ENCODE measurements at places on chromosomes 12 and 14.

DNA sequence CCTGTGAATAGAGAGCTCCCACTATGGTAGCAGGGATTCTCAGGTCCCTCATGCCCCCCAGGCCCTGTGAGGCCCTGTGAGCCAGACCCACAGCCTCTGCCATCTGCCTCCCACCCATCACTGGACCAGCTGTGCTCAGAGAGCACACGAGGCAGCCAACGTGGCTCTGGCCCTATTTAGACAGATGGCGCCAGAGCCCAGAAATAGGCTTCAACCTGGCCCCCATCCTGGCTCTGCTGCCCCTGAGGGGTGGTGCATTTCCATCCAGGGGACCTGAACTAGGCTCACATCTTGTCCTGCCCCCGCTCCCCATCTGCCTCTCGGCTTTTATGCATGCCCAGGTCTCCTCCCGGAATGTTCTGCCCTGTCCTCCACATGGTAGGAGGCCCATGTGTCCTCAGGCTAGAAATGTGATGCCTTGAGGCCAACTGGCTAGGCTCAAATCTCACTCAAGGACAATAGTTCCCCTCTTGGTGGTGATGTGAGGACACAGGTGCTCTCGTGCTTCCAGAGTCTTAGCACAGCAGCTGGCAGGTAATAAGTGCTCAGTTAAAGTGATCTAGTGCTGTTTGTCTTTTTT is 18.9 kb downstream of the TMEM63C start:
- DNase-seq = no peak

DNA sequence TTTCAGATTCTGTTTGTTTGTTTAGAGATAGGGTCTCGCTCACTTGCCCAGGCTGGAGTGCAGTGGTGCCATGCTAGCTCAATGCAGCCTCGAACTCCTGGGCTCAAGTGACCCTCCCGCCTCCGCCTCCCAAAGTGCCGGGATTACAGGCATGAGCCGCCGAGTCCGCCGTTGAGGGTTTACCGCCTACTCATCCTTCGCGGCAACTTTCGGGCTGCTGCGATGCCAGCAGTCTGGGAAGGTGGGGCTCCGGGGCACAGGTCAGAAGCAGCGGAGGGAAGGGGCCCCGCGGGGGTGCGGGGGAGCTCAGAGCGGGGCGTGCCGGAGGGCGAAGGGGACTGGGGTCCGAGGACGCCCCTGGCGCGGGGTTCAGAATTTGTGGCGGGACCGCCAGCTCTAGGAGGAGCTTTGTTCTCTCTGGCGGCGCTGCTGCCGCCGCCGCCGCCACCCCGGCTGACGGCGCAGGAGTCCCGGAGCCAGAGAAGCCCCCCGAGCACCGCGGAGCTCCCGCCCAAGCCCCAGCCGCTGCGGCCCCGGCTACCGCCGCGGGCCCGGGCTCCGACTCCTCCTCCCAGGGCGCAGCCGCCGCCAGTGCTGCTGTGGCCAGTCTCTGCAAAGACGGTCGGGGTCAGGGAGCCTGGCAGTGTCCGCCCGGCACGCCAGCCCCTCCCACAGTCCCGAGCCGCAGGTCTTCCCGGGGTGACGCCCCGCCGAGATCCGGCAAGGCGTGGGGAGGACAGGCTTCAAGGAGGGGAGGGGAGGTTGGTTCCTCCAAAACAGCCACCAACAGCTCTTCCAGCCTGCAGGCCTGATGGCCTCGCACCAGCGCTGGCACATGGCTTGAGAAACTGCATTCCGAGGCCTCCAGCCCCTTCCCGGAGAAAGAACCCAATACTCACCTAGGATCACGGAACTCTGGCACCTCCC is 10.9 kb upstream of the KRT77 start:
- DNase-seq = no peak

GRCh38 chr12:132353811-132354210 is 24.4 kb upstream of the GALNT9 start:
- no peak for DNase-seq

GRCh38 chr12:21911832-21912231 is 29.4 kb downstream of the ABCC9 start:
- DNase-seq = no peak

DNA sequence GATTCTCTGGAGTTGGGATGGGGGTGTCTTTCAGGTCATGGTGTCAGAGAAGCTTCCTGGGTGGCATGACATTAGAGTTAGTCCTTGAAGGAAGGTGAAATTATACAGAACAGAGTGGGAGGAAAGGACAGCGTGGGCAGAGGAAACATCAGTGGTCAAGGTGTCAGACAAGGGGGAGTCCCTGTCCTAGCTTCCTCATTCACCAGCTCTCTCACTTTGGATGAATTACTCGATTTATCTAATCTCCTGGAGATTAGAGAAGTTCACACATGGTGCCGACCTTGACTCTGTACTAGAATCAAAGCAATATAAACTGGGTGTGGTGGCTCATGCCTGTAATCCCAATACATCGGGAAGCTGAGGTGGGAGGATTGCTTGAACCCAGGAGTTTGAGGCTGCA is 492.9 kb downstream of the VRK1 start:
- no peak for DNase-seq

DNA sequence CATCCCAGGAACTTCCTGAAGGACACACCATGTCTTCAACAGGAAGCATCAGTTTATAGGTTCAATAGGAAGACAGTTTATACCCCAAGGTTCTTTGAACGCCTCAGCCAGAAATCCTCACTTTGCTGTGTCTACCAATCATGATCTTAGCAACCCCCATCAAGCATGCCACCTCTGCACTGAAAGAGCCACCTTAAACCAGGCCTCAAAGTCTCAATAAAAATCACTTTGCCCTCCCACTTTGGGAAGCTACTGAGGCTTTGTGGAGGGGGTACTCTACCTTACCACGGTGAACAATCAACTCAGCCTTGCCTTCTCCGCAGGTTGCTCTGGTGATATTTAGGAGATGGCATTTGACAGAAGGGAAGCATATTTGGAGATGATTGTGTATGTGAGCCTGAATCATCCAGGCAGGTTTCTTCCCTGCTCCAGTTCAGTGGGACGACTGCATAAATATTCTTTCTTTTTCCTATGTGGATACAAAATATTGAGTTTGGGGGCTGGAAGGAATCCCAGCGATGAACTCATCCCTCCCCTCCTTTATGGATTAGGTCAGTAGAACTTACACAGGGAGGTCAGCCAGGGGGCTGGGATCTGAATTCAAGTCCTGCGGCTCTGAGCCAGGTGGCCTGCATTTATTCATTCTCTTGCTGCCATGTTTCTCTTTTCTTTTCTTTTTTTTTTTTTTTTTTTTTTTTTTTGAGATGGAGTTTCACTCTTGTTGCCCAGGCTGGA is 42.8 kb upstream of the VASH1 start:
- DNase-seq = no peak
